ENCODE measurements at places on chromosomes 2 and 18.

DNA sequence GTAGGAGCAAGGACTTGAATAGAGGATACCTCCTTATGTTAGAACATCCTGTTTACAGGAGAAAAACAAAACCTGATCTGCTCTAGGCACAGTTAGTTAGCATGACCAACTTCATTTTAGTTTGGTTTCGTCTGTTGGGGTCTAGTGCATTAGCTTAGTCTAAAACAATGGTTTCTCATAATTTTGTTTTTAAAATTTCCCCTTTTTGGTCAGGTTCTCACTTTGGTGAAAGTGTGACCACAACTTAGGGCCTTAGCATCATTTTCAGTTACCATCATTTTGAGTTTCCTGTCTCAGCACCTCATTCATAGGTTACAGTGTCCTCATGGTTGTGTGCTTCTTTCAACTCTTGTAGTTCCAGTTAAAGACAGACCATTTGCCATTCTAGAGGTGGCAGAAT, 1277.0 kb upstream of the SLC39A10 start:
- no peak for DNase-seq

DNA sequence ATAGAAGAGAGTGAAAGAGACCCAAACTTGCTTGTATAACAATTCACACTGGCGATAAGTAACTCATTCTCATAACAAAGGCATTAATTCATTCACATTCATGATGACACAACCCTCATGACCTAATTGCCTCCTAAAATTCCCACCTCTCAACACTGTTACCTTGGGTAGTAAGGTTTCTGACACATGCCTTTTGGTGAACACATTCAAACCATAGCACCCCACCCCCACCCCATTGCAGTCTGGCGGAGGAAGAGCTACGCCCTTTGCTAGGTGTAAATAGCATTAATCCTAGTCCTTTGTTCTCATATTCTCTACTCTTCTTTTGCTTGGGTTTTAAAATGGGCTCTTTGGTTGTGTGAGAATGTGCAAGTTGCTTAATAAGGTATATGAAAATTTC, 361.5 kb downstream of the DSEL start:
- DNase-seq = no peak

- DNase-seq = no peak
These were observed 113.6 kb upstream of the APCDD1 start for GRCh38 chr18:10340821-10341220.

DNA sequence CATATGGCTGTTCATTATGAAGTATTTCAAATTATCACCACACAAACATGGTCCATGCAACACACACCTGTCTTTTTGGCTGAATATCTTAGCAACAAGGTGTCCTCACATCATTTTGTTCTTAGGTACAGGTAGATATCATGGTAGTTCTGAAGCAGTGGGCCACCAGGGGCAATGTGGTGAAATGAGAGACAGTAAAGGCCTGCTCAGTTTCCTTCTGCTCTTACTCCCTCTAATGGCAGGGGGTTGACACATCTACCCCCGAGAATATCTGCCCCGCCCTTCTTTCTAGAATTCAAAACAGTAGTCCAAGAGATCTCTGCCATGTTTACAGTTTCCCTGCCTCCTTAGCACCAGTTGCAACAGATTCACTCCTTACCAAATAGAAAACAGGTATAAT, 147.0 kb upstream of the KLHL14 start:
- no peak for DNase-seq

DNA sequence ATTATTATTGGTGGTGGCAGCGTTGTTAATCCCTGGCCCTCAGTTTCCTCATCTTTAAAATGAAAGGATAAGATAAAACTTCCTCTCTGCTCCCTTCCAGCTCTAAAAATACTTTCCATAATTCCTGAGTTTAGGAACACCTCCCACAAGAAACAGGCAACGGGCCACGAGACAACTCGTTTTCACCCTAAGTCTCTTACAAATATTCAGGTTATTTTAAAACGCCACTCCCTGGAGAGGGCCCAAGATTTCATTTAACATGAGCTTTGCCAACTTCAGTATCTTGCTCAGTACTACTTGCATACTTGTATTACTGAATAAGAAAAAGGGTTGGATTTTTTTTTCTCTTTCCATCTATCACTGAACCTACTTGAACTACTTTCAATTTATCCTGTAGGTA, 611.1 kb upstream of the FANCL start:
- DNase-seq = no peak

DNA sequence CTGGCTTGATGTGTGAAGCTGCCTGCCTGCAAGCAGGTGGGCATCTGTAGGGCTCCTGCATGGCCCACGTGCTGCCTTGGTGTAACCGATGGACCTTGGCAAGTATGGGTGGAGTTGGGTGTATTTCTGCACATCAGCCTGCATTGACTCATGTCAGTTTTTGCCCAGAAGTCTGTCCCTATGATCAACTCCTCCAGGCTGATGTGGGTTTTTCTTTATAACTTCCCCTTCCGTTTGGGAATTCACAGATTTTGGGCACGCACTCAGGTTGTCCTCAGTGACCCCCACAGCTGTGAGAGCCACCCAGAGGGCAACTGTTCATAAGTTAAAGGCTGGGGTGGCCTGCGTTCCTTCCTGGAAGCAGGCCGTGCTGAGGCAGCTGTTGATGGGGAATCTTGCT, 123.3 kb downstream of the NCK2 start:
- no peak for DNase-seq

GRCh38 chr2:38783586-38783985, 5.6 kb downstream of the GEMIN6 start:
- no peak for DNase-seq

GRCh38 chr2:191049728-191050639, 36.0 kb upstream of the STAT1 start:
- no peak for DNase-seq

DNA sequence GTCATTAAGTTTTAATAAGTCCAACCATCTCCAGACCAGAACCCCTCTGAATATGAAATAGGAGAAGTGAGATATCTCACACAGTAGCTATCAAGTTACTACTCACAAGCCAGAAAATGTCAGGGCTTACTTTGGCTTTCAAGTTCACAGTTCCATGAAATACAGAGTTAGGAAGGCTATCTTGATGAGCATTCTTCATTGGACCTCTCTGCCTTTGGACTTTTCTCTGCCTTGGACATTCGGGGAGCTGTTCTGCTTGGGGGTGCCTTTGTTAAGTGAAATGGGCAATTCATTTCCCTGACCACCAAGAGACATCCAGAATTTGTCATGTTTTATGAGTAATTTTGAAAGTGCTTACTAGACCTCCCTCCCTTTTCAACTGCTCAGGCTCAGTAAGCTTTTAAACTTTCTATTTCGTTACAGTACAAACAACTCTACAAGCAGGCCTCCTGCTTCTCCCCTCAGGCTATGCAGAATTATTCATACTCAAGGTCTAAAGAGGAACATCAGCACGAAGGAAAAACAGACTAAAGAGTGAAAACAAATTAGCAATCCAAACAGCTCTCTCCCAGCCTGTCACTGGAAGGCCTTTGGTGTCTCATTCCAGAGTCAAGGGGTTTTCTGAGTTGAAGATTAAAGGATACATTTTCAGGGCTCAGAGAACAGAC, 95.3 kb downstream of the MREG start:
- no peak for DNase-seq

DNA sequence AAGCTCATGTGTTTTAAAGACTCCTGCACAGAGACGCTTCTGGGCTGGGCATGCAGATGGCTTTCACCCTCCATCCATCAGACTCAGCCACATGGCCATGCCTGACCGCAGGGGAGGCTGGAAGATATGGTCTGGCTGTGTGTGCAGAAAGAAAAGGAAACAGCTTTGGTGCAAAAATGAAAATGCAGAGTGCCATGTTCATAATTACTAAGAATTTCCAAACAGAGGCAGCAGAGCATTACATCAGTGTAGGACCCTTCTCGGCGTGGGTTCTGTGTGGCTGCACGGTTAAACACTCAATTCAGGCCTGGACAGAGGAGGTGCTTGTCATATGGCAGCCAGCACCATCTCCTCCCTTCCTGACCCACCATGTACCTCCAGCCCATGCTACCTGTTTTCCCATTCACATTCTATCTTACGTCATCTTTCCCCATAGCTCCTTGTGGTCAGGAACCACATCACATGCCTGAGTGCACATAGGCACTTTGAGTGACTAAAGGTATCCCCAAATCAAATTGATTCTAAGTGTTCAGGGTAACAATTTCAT, 200.3 kb upstream of the ID2 start:
- DNase-seq = no peak

- no peak for DNase-seq
These were observed 35.6 kb downstream of the OSBPL6 start for GRCh38 chr2:178229927-178230326.

DNA sequence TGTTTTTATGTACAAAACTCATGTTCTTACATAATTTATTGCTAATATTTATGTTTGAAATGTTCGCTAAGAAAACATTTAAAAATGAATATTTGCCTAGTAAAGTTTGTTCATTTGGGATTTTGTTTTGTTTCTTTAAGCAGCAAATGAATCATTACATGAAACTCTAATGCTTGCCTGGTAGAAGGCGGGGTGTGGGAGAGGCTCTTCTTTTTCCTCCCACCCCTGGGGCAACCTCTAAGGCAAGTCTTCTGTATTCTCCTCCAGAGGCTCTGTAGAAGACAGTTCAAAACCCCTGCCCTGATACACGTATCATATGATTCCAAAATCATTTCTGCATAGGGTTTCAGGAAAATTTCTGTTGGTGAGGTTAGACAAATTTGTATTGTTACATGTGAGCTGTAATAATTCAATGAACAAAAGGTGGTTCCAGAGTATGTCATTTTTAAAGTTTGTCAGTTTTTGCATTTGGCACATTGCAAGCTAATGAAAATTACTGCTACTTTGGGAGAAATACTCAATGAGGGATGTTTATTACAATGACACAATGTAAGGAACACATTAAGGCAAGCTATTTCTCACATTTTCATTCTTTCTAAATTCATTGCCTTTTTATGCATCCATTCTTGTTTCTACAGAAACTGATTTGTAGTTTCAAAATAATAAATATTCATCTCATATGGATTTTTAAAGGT, 302.3 kb upstream of the UBE2E3 start:
- no peak for DNase-seq

DNA sequence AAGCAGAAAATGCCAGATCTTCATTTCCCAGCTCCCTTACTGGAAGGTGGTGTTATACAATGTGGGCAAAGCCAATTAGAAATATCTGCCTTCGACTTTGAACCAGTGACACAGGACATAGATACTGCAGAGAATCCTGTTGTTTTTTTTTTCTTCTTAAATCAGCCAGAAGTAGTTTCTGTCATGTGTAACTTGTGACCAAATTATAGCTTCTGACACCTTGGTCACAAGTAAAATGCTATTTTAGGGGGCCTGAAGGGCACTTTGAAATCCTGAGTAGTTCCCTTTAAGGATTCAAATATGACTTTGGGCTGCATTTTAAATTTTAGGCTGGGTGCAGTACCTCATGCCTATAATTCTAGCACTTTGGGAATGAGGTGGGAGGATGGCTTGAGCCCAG, 89.0 kb upstream of the TLK1 start:
- DNase-seq = no peak

DNA sequence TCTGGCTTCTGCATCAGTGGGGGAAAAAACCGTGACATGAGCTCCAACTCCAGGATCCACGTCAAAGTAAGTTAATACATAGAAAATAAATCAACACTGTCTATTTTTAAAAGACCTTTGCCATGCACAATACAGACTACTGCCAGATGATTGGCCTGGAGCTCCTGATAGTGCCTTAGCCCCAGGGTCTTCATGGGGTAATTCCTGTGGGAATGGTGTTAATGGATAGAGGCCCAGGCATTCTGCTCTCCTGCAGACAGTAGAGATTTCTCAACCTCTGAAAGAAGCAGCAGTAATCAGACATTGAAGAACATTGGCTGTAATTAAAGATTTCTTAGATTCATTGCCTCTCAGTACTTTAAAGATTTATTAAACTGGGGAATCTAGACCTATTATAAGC, 4.3 kb upstream of the PLCL1 start:
- DNase-seq = no peak

DNA sequence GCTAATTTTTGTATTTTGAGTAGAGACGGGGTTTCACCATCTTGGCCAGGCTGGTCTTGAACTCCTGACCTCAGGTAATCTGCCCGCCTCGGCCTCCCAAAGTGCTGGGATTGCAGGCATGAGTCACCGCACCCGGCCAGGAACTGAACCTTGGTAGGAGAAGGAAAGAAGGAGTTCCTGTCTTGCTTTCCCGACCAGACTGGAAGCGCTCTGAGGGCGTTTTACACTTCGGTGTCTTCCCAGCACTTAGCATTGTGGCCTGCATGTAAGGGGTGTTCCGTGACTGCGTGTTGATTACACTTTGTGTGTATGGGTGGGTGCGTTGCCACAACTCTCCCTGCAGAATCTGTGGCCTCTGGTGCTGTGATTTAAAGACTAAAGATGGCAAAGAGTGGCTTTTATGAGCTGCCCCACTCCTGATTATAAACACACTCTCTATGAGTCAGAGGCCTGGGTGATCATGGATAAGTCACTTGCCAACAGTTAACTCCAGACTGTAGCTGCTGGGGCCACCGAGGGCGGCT, 46.0 kb downstream of the ODC1 start:
- DNase-seq = no peak

GRCh38 chr18:58690259-58690658, 19.0 kb downstream of the MALT1 start:
- no peak for DNase-seq

GRCh38 chr18:35454803-35455202, 43.0 kb downstream of the INO80C start:
- no peak for DNase-seq

- DNase-seq = no peak
These were observed 190.0 kb downstream of the ZBTB7C start for GRCh38 chr18:48219037-48219809.

GRCh38 chr18:63016270-63016669, 300.9 kb downstream of the PHLPP1 start:
- DNase-seq = no peak

DNA sequence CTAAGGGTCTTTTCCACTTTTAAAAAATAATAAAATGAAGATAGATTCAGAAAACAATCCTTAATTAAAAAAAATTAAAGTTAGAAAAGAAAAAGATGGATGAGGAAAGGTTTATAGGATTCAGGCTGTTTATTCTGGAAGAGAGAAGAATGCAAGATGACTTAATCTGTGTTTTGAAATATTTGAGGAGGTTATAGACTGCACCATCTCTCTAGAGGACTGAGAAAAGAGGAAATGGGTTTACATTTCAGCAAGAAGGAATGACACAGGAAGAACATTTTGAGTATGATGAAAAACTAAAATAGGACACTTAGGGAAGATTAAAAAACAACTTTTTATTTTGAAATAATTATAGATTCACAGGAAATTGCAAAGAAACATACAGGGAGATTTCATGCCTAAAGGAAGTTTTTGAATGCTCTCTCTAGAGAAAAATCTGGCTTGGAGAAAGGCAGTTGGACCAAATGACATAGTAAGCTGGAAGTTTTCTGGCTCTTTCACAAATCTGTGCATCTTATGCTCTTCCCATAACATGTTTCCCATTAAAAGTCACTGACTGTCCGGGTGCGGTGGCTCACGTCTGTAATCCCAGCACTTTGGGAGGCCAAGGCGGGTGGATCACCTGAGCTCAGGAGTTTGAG, 75.0 kb downstream of the CERS6 start:
- DNase-seq = no peak
